Hematopoietic multipotent progenitor cell (in vitro differentiated cells): ENCODE measurements at places on chromosomes 3 and 15. TPM values are rescaled to one million over a fixed set of nuclear protein-coding genes. Genes with fewer than 3 reads are reported as not detected.

The ESYT3 gene
- 0.54 TPM for total RNA-seq

The SLCO2A1 gene
- under 0.01 TPM for total RNA-seq

The DPPA4 gene
- 49.8 TPM for total RNA-seq

The STRIT1 gene
- not detected for total RNA-seq

The SERINC4 gene
- total RNA-seq, result under 0.01 TPM

The ADAMTS17 gene
- total RNA-seq, result under 0.01 TPM

The GP9 gene
- 4.0 TPM for total RNA-seq

The GRM2 gene
- total RNA-seq, result 0.27 TPM

The PLAAT1 gene
- total RNA-seq, result under 0.01 TPM

The PLA2G4E gene
- not detected for total RNA-seq

The PHLDB2 gene
- total RNA-seq, result 4.8 TPM

The GBE1 gene
- 13.5 TPM for total RNA-seq

The NME9 gene
- total RNA-seq, result 1.1 TPM

The CCR9 gene
- 1.9 TPM for total RNA-seq

The SAMMSON gene
- under 0.01 TPM for total RNA-seq

The LRTM1 gene
- not detected for total RNA-seq

The ANKRD63 gene
- 1.1 TPM for total RNA-seq

The LCMT2 gene
- total RNA-seq, result 5.7 TPM

The KNG1 gene
- total RNA-seq, result not detected

The DAPK2 gene
- 0.81 TPM for total RNA-seq

The DUOX2 gene
- total RNA-seq, result under 0.01 TPM

The MFGE8 gene
- 46.3 TPM for total RNA-seq

The HCLS1 gene
- 63.0 TPM for total RNA-seq

The FHIT gene
- total RNA-seq, result 4.8 TPM

The CHRD gene
- total RNA-seq, result under 0.01 TPM

The SLC51B gene
- not detected for total RNA-seq

The MKRN2OS gene
- total RNA-seq, result not detected

The SNTN gene
- total RNA-seq, result not detected

The CRYGS gene
- total RNA-seq, result 0.81 TPM
